ENCODE measurements at places on chromosomes 6 and 20.

DNA sequence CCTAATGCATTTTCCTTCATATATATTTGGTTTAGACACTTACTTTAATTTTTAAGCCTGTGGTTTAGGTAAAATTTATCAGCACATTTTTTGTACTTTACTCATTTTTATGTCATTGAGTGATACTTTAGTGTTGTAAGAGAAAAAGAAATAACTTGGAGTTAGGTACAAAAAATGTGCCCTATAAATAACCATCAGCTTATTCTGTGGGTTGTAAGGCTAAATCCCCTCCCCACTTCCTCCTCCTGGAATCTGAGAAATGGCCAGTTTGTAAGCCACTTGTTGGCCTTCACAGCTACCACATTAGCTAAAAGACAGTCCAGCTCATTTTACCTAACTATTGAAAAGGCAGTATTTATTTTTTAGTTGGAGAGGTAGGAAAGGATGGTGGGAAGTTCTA lies 576.3 kb downstream of the PKHD1 start:
- no peak for DNase-seq

- no peak for DNase-seq
These were observed 18.6 kb downstream of the CCM2L start for GRCh38 chr20:32028647-32029372.

- no peak for DNase-seq
These were observed 35.7 kb downstream of the CDH26 start for GRCh38 chr20:59993736-59994430.

GRCh38 chr20:41617059-41617901 lies 897 bp downstream of the CHD6 start:
- DNase-seq, result peak; percentile 18

- no peak for DNase-seq
These were observed 2.7 kb downstream of the KIAA0408 start for GRCh38 chr6:127456465-127456864.

GRCh38 chr6:97732045-97732444 lies 449.0 kb upstream of the MMS22L start:
- DNase-seq, result no peak

- no peak for DNase-seq
These were observed 39.6 kb upstream of the POU5F1 start for GRCh38 chr6:31210123-31210522.

DNA sequence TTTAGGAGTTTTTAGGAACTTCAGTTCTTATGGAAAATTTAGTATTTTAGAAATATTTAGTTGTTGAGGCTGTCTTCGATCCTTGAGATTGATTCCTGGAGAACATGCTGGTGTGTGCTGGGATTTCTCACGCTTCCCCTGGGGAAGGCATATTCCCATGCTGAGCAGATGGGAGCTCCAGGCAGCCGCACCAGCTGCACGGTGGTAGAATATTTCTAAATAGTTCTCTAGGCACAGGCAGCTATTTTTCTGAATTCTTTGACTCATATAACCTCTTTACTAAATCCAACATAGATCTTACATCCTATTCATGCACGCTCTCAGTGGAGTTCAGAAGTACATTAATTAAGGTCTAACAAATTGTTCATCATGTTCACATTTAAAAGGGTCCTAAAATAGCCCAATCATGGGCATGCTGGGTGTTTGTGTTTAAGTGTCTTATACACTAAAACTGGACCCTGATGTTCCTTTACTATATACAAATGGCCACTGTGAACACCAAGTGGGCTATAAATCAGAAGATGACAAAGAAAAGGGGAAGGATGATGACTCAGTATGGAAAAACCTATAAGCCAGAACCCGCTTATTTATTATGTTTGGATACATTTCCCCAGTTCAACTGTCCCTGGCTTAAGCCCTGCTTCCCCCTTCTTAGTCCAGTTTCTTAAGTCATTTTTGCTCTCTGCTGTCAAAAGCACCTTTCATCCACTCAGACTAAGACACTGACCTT lies 138.5 kb downstream of the UST start:
- DNase-seq, result no peak

DNA sequence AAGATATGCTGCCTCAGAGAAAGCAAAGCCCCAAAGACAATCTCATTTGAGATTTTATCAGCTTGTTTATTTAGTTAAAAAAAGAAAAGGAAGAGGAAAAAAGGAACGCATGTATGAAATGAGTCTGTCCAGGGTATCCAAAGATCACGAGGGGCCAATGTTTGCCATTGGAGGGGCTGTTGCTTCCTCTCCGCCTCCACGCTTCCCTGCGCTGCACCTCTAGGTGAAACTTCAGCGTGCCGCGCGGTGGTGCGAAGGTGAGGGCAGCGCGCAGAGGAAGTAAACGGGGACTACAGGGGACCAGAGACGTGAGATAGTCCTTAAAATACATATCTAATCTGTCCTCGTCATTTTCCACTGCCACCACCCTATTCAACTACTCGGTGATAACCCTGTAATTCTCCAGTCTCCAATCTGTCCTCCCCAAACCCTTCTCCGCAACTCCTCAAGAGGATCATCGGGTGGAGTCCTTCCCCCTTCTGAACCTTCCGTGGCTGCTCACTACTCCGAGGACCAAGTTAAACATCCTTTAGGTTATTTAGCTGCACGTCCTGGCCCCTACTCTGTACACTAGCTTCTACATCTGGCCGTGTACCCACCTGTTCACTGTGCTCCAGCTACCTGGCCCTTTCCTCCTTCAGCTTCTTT lies 1.1 kb upstream of the DCBLD1 start:
- DNase-seq, result no peak

- no peak for DNase-seq
These were observed 21.6 kb downstream of the MDGA1 start for GRCh38 chr6:37676071-37676470.

- no peak for DNase-seq
These were observed 70.3 kb downstream of the ITCH start for GRCh38 chr20:34433391-34433790.
